ENCODE measurements at places on chromosomes 2 and 18.

DNA sequence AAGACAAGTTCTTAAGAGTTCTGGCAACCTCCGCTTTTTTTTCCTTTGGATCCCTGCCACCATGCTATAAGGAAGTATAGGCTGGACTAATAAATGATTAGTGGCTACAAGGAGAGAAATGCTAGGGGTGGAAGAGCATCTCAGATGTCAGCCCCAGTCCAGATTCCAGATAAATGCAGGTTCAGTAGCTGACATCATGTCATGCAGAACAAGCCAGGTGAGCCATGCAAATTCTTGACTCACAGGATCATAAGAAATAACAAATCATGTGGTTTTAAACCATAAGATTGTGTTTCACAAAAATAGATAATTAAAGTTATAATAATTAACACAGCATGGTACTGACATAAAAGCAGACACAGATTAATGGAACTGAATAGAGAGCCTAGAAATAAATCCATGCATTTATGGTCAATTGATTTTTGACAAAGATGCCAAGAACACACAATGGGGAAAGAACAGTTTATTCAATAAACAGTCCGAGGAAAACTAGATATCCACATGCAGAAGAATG is 152.9 kb upstream of the SESTD1 start:
- DNase-seq, result no peak

DNA sequence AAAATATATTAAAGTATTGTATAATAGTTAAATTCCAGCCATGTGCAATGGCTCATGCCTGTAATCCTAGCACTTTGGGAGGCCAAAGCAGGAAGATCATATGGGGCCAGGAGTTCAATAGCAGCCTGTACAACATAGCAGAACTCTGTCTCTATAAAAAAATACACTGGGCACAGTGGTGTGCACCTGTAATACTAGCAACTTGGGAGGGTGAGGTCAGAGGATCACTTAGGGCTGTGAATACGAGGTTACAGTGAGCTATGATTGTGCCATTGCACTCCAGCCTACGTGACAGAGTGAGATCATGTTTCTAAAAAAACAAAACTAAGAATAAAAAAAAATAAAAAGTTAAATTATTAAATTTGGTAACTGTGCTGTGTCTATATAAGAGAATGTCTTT is 36.1 kb downstream of the ZRANB3 start:
- no peak for DNase-seq

DNA sequence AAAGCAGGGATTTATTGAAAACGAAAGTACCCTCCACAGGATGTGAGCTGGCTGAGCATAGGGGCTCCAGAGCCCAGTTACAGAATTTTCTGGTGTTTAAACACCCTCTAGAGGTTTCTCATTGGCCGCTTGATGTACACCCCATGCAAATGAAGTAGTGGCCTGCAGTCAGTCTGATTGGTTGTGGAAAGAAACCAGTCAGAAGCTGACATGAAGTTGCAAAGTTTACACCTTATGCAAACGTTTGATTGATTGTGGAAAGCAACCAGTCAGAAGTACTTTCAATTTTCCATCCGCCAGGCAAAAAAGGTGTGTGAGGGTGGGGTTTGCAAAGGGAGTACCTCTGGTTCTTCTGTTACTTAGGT is 62.3 kb downstream of the VWA3B start:
- DNase-seq, result peak; percentile 46

GRCh38 chr18:73670039-73670438 is 477.6 kb downstream of the FBXO15 start:
- no peak for DNase-seq

- no peak for DNase-seq
Measured at GRCh38 chr2:172693037-172693436, 42.6 kb upstream of the RAPGEF4 start.

DNA sequence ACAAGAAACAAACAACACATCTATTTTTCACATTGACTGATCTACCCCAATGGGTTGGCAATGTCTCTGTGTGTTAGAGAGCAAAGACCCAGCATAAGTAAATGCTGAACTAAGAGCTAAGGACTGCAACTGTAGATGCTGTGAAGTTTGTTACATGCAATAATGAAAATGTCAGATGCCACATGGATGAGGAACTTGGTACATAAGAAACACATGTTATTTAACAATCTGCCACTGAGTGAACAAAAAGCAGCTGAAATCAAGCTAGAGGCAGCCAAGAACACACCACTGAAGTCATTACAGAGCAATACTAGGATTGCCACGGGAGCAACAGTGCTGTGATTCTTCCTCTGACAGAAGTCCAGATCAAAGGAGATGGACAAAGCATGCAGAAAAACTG is 389.4 kb downstream of the CDH2 start:
- peak; percentile 33 for DNase-seq

DNA sequence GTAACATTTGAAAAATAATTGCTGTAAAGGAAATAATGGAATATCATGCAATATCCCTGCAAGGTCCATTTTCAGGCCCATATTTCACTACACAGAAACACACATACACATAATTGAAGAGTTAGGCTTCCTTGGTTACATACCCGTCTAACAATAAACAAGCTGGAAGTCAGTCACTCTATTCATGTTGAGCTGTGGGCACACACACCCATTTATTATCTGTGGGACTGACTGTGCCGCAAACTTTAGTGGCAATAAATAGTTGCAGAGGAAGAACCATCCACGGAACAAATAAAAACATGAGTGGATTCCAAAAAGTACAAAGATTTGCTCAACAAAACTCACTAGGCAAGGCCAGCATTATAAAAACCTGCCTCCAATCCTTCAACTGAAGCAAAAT is 24.8 kb downstream of the PID1 start:
- DNase-seq, result no peak

DNA sequence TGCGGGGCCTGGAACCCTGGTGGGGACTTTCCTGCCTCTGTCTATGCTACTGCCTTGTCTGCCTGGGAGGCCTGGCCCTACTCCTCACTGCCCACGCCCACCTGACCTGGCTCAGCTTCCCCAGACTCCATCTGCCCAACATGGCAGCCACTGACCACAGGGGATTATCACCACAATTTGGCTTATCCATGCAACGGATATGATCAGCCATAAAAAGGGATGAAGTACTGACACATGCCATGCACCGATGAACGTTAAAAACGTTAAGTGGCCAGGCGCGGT is 5.9 kb upstream of the KCNF1 start:
- DNase-seq, result no peak

DNA sequence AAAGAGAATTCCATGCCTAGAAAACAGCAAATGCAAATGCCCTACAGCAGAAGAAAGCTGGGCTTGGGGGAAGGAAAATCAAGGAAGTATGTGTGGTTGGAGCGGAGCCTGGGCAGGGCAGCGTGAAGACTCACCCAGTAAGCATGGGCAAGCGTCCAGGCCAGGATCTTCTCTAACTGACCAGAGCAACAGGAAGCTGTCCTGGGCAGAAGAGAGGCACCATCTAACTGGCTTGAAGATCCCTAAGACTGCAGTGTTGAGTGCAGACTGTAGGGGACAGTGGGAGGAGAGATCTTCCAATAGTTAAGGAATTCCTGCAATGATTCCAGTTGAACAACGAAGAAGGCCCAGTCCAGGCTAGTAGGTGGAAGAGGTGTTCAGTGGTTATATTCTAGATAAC is 57.9 kb downstream of the NXPH2 start:
- DNase-seq, result no peak
